ENCODE measurements at places on chromosomes 12 and 14.

DNA sequence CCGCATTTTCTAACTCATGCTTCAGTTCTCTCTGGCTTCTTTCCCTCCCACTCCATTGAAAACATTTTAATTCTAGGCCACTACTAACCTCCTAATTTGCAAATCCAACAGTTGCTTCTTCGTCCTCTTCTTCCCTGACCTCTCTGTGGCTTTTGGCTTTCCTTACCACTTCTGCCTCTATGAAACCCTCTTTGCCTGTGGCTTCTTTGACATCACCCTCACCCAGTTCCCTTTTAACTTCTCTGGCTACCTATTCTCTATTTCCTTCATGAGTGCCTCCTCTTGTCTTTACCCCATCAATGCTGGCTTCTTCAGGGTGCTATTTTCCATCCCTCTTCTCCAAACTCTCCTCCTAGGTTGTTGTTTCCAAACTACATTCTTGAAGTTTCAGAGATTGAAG, 4.4 kb upstream of the HCFC2 start:
- DNase-seq, result no peak

DNA sequence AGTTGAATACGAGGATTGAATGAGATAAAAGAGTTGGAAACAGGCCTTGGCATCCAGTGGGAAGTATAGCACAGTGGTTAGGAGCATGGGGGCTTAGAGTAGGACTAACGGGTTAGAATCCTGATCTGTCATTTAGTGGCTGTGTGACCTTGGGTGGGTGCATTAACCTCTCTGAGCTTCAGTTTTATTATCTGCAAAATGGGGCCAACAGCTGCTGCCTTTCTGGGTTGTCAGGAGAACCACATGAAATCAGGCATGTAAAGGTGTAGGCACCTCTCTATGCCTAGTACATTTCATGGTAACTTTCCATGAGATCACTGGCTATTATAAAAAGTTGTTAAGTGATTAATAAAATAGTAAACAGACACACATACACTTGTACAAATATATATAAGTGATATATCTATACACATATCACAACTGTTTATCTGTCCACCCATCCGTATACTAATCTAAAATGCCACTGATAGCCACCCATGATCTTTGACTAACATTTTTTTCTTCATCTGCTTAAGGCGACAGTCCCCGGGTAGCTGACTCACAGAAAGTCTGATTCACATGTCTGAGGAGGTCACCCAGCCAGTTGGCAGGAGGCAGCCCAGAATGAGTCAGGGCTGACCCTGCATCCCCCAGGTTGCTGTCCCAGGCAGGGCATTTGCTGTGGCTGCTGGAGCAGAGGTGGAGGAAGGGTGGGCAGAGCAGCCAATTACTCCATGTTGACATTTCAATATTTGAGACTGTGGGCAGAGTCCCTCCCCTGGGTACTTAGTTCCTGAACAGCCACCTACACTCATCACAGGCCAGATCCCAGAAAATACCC, 125.6 kb upstream of the NOS1 start:
- DNase-seq, result no peak

GRCh38 chr12:24724814-24725213, 224.1 kb downstream of the BCAT1 start:
- no peak for DNase-seq

- no peak for DNase-seq
These were observed 44.9 kb downstream of the CHST11 start for GRCh38 chr12:104501660-104502059.

DNA sequence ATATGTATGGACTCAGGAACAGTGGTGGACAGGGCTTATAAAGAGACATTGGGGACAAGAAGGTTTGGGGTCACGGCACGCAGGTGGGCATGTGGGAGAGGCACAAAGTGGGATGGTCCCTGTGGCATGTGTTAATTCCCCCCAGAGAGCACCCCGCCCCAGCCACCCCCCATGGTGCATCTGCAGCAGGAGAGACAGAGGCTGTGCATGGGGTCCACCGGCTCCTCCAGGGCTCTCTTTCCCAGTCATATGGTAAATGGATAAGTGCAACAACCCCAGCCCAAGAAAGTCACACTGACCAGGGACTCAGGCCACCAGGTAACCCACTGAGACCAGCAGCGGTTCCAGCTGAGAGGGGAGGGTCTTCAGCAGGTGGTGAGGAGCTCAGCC, 242.1 kb downstream of the BCL11B start:
- no peak for DNase-seq

DNA sequence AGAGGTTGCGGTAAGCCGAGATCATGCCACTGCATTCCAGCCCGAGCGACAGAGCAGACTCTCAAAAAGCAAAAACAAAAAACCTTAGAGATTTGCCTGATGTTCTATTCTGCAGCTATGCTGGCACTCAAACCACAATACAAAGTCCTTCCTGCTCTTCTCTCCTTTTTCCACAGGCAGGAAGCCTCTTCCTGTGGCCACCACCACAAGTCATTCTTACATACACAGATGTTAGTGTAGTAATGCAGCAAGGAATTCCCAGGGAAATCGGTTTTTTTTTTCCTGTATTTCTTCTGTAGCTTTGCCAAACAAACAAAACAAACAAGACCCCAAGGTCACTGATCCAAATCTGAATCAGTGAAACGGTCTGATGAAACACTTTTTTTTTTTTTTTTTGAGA, 104.3 kb downstream of the FIGNL2 start:
- no peak for DNase-seq

DNA sequence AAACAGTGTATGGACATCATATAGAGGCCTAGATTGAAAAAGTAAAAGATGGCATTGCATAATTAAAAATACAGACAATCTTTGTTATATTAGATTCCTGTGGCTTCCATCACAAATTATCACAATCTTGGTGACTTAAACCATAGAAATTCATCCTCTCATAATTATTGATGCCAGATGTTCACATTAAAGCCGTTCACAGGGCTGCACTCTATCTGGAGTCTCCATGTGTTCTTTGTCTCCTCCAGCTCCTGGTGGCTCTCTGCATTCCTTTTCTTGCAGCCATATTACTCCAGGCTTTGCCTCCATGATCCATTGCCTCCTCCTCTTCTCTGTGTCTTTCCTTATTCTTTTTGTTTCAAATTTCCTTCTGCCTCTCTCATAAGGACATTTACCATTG, 875.7 kb upstream of the USP15 start:
- no peak for DNase-seq

DNA sequence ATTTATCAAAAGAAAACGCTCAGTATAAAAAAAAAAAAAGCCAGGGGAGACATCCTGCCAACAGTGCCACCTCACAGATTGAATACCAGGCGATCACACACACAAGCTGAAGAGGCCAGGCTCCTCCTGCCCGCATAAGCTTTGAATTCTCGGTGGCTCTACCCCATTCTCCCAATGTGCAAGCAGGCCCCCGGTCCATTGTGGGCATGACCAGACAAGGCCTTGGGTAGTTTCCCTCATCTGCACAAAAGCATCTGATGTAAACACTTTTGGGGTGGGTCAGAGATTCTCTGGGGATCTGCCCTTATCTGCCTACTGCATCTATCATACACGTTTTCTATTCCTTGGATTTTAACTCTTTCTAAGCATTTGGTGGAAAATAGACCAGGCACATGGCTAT, 16.2 kb downstream of the KLRF2 start:
- DNase-seq, result no peak

DNA sequence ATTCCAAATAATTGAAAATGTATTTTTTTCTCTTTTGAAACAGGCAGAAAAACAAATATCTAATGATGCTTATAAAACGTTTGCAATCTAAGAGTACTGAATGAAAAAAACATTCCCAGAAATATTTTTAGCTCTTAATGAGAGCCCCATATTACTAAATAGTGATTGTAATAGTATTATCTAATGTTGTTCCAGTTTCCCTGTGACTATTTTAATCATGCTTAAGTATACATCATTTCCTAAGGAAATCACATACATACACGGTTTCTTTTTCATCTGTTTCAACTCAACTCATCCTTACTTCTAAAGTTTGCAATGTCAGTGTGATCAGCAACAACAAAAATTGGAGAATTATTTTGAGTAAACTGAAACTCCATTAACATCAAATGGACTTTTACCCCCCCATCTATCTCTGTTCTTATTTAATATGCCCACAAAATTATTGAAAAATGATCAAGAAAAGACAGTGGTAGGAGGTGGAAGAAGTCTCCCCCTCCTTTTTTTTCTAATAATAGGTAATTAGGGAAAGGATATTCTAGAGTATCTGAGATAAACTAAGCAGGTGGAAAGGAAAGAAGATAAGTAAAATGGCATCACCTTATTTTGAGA, 530.1 kb upstream of the ATP2B1 start:
- no peak for DNase-seq

- no peak for DNase-seq
These were observed 173.1 kb downstream of the ASCL1 start for GRCh38 chr12:103130564-103130963.

DNA sequence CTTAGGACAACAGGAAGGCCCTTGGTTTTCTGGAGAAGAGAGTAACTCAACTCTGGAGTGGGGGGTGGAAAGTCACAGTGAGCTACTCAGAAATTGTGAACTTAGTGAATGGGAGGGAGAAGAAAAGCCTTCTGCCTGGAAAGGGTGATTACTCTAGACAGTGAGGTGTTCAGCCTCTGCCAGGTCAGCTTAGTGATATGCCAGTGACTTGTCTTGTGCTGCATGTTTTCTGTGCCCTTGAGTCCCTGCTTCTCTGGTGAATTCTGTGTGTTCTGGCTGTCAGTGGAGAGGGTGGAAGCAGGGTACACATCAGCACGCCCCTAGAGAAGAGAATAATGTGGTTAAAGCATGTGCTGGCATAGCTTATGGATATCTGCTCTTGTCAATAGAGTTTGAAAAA, 13.4 kb downstream of the ATP23 start:
- no peak for DNase-seq

- DNase-seq, result no peak
These were observed 37.5 kb upstream of the YAF2 start for GRCh38 chr12:42275499-42275898.

GRCh38 chr14:86311151-86311550, 781.2 kb downstream of the FLRT2 start:
- DNase-seq, result no peak

DNA sequence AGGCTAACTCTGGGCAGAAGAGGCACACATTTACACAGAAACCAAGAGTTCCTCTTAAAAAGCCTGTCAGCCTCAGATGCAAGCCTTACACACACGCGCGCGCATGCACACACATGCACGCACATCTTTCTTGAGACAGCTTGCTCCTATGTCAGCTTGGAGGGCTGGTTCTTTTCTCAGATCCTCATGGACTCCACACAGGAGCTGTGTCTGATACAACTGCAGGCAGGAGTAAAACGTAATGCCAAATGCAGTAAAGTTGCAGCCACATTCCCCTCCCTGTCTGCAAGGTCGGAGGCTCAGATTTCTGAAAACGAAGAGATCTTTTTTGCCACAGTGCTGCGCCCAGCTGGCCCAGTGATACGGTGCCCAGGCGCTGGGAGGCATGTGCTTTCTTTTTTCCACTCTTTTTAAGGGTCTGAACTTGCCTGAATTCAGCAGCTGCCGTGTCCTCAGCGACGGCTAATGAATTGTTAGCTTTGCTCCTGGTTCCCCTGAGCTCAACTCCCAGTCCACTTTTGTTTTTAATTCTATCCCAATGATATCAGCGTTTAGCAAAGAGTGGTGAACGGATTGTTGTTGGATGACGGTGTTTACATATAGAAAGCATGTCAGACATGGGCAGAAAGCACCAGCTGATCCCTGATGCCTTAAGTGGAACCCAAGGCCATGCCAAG, 72.9 kb upstream of the FOXN3 start:
- DNase-seq, result no peak

DNA sequence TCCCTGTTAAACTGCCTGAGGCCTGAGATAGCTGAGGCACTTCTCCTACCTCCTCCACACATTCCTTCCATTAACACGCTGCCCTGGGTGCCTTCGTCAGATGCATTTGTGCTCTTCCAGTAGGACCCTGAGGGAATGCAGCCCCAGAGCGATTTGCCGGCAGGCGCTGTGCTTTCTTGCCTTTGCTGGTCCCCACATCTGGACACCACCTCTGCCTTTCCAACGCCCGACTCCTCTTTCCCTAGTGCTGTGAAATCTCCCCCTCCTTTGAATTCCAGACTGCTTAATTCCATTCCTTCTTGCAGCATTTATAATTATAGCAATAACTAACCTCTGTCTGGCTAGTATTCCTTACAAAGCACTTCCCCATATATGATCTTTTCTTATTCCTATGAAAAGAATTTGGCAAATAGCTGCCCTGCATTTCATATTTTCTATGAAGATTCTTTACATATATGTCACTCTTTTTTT, 88.4 kb downstream of the C12orf75 start:
- DNase-seq, result no peak

- no peak for DNase-seq
These were observed 272.7 kb upstream of the BTG1 start for GRCh38 chr12:92418381-92418780.

- DNase-seq, result peak; percentile 56
These were observed at the start of gene RIMKLB for GRCh38 chr12:8697476-8698131. TSS of gene RIMKLB (plus strand) at chr12:8697991. CDS start at chr12:8713867, 15,876 bp downstream.

- no peak for DNase-seq
These were observed 74.2 kb downstream of the RBM19 start for GRCh38 chr12:113891739-113892520.

- no peak for DNase-seq
These were observed 48.7 kb upstream of the ABCC9 start for GRCh38 chr12:21989819-21990412.

GRCh38 chr14:73685328-73685727, 28.9 kb downstream of the PNMA1 start:
- no peak for DNase-seq

DNA sequence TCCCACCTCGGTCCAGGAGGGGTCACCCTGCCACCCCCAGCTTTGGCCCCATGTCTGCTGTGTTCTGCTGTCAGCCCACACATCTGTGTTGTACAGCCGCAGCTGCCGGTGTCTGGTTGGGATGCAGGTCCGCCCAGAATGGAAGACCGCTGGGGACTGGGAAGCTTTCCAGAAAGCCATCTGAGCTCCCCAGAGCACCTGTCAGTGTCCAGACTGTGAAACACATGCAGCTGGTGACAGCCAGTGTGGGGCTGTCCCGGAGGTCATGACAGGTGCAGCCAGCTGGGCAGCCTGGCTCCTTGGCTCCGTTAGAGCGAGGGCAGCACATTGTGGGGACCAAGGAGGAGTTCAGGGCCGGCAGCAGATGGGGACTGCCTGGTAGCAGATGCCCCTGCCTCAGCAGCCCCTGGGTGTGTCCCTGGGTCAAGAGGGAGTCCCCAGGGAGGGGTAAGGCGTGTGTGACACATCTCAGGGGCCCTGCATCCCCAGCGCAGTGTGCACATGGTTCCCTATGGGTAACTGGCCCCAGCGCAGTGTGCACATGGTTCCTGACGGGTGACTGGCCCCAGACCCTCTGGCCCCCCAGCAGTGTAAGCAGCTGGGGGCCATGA, 16.4 kb downstream of the CEP170B start:
- DNase-seq, result no peak

DNA sequence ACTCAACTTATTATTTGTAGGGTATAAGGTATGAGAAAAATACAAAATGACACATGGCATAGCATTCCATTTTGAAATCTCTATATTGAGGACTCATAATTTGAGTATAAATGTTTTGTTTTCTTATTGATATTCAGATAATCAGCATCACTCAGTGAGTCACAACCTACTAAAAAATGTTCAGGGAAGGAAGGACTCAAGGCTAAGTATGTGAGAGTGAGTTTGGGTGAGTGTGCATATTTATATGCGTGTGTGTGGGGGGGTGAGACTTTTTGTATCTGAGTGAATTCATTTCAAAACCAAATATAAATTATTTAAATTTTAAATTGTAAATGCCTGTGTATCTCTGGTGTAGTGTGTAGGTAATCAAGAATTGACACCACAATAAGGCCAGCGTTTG, 87.8 kb upstream of the PRKD1 start:
- DNase-seq, result no peak

- no peak for DNase-seq
These were observed 96.8 kb downstream of the ERGIC2 start for GRCh38 chr12:29283969-29284700.
